SK-N-MC (cell line): ENCODE measurements at places on chromosomes 7 and 10.

GRCh38 chr7:83547526-83547925 is 101.4 kb downstream of the SEMA3E start:
- no peak for DNase-seq

GRCh38 chr10:76558586-76558985 is 1079.0 kb downstream of the KCNMA1 start:
- DNase-seq: no peak

- DNase-seq: no peak
Observed at GRCh38 chr7:151524331-151524730, 4.6 kb upstream of the RHEB start.

- DNase-seq: no peak
Observed at GRCh38 chr7:159083001-159083697, 61.5 kb downstream of the VIPR2 start.
